ENCODE measurements at places on chromosomes 3 and 15. TPM values are rescaled to one million over a fixed set of nuclear protein-coding genes. Genes with fewer than 3 reads are reported as not detected.

- H3K36me3 ChIP-seq: no peaks in the 10 kb centered on the region
- peaks cover 27% of the 10 kb centered on the region for H3K4me1 ChIP-seq
- H3K27ac ChIP-seq: no peak overlapping the region
- DNase-seq: peak; percentile 53
- no peaks in the 10 kb centered on the region for H3K27me3 ChIP-seq
Measured at GRCh38 chr15:80989081-80989517, 520 bp downstream of the MESD start.

Gene CPNE9
- total RNA-seq: not detected

GRCh38 chr15:90881181-90881977 is 2.9 kb upstream of the FES start:
- H3K36me3 ChIP-seq: no peaks in the 10 kb centered on the region
- no peak overlapping the region for H3K27ac ChIP-seq
- no peak for DNase-seq

DNA sequence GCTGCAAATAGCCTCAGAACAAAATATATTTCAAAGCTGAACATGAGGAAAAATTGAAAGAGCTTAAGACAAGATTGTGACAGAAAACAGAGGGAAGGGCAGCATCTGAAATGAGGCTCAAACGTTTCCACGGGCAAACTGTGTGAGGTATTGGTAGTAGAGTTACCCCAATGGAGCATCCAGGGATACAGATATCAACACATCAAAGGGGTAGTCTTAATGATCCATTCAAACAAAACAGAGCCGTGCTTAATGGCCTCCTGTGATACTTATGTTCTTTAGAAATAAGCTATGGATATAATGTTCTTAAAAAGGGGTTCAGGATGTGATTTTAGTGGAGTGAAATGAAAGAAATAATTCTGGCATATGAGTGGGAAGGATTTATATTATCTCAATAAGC is 430.3 kb upstream of the PDZRN3 start:
- H3K36me3 ChIP-seq: no peaks in the 10 kb centered on the region
- no peaks in the 10 kb centered on the region for H3K27me3 ChIP-seq
- no peak for DNase-seq
- no peak overlapping the region for H3K4me3 ChIP-seq
- no peak overlapping the region for H3K27ac ChIP-seq

DNA sequence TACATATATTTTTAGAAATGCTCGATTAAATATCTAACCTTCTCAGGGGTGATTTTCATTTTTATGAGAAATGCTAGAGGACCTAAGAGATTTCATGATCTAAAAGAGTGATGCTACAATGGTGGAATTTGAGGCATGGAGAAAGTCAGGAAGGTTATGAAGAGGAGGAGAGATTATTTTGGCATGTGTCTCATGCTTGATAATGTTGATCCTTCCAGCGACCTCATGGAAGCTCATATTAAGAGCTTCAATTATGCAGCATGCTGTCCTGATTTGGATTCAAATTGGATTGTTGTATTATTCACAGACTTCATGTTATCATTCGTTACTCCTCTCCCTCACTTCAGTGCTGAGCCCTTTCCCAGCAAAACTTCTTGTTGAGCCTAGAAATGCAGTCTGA is 112.5 kb downstream of the RAP2B start:
- H3K27me3 ChIP-seq: no peaks in the 10 kb centered on the region
- no peaks in the 10 kb centered on the region for H3K4me1 ChIP-seq
- DNase-seq: no peak
- no peak overlapping the region for H3K4me3 ChIP-seq

DNA sequence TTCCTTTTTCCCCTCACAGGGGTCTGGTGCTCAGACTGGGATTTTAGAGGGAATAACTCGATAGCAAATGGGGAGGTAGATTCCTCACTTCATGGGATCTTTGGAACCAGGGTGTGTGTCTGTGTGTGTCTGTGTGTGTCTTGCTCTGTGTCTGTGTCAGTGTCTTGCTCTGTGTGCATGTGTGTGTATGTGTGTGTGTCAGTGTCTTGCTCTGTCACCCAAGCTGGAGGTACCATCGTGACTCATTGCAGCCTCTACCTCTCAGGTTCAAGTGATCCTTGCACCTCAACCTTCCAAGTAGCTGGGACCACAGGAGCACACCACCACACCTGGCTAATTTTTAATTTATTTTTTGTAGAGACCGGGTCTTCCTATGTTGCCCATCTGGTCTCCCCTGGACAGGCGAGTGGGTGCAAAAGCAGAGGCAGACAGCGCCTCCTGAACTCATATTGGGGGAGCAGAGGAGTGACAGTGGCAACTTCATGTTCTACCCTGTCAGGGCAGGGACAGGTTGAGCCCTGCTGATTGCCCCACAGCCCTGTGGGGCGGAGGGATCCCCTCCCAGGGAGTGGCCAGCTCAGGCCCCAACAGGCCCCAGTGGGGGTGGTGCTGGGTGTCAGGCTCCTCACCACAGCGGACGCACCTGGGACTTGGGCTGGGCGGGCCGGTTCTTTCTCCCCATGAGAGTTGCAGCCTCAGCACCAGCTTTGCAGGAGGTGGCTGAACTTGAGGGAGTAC is 10.4 kb upstream of the SEMA4B start:
- DNase-seq: no peak
- H3K27ac ChIP-seq: no peak overlapping the region
- no peaks in the 10 kb centered on the region for H3K27me3 ChIP-seq
- no peak overlapping the region for H3K4me3 ChIP-seq

DNA sequence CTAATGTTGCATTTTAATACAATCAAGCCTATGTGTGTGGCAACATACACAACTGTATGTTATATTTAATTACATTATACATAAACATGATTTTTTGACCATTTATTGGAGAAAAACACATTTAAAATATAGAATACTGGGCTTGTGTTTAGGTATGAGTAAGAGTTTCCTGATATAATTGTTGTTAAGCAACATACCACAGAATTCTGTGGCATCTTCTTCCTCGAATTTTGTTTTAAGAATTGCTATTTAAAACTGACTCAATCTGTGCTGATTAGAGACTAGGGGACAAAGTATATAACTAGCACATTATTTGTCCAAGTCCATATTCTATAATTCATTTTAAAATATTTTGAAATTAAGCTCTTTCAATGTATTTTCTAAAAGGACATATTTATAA is 376.8 kb upstream of the THBS1 start:
- H3K27ac ChIP-seq: no peak overlapping the region
- peaks cover 14% of the 10 kb centered on the region for H3K4me1 ChIP-seq
- DNase-seq: no peak

Gene EOMES
- total RNA-seq: not detected

- no peaks in the 10 kb centered on the region for H3K27me3 ChIP-seq
- no peak overlapping the region for H3K4me3 ChIP-seq
- no peak for DNase-seq
Measured at GRCh38 chr15:90654233-90655136, 62.7 kb upstream of the BLM start.

DNA sequence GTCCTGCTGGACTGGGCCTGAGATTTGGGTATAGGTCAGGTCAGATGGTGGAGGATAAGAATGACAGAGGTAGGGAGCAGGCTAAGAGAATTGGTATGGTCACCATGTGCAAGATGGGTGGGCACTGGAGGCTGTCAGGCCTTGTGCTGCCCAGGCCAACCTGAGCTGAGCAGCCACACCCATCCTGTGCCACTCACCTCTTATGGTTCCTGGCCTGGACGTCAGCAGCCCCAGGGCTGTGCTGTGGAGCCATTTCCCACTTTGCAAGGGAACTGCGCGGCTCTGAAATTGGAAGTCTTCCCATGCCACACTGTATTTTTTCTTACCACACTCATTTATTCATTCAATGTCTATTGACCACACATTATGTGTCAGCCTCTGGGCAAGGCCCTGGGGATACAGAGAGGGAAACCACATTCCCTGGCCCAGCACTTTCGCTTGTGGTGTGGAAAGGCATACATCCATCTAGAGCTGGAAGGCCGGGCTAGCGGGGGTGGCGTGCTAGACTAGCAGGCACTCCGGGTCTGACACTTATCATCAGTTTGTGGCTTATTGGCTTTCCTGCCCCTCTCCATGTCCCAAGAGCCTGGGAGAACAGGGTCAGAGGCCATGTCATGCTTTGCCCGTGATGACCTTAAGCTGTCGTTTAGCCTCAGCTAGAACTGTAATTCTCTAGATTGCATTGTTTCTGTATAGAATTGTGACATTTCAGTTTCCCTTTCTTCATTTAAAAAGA is 51.1 kb upstream of the POLG start:
- H3K36me3 ChIP-seq: no peaks in the 10 kb centered on the region
- peaks cover 100% of the 10 kb centered on the region for H3K27me3 ChIP-seq
- H3K4me3 ChIP-seq: no peak overlapping the region
- H3K4me1 ChIP-seq: peaks cover 37% of the 10 kb centered on the region
- H3K27ac ChIP-seq: no peak overlapping the region

Gene SLC24A5
- total RNA-seq: not detected

GRCh38 chr3:131143802-131144201 is 117.1 kb downstream of the NEK11 start:
- no peak overlapping the region for H3K27ac ChIP-seq
- no peak for DNase-seq
- no peaks in the 10 kb centered on the region for H3K4me1 ChIP-seq

Gene SLC51B
- not detected for total RNA-seq

Gene FEZF2
- 9.1 TPM for total RNA-seq

GRCh38 chr15:71601038-71601834 is 209.1 kb upstream of the NR2E3 start:
- no peak for DNase-seq
- no peaks in the 10 kb centered on the region for H3K36me3 ChIP-seq
- H3K27ac ChIP-seq: no peak overlapping the region
- no peaks in the 10 kb centered on the region for H3K27me3 ChIP-seq
- H3K4me1 ChIP-seq: peaks cover 18% of the 10 kb centered on the region
- no peak overlapping the region for H3K4me3 ChIP-seq

GRCh38 chr3:124019291-124019690 is 27.4 kb upstream of the ROPN1 start:
- no peaks in the 10 kb centered on the region for H3K27me3 ChIP-seq
- no peak for DNase-seq
- H3K4me1 ChIP-seq: no peaks in the 10 kb centered on the region
- H3K4me3 ChIP-seq: no peak overlapping the region
- no peak overlapping the region for H3K27ac ChIP-seq

- no peaks in the 10 kb centered on the region for H3K36me3 ChIP-seq
- no peak overlapping the region for H3K27ac ChIP-seq
- DNase-seq: no peak
Measured at GRCh38 chr3:30631243-30631904, 25.0 kb downstream of the TGFBR2 start.

Gene MFSD1
- total RNA-seq: 16.0 TPM

Gene C3orf22
- total RNA-seq: not detected

DNA sequence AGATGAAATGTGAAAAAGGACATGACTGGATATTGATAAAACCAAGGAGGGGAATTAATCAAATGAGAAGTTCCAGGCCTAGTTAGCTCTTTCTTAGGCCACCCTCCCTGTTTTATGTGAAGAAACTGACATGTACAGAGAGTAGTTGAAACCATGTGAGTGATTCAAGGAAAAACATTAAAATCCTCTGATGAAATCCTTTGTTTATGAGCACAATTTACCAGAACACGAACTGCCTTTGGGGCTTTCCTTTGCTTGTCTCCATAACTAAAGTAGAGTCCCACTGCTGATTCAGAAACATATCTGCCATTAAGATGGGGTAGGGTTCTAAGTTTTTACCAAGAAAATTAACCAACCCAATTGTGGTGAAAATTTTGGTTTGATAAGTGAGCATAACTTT is 558.3 kb downstream of the NR2F2 start:
- no peak overlapping the region for H3K27ac ChIP-seq
- no peaks in the 10 kb centered on the region for H3K27me3 ChIP-seq
- DNase-seq: no peak
- peaks cover 48% of the 10 kb centered on the region for H3K4me1 ChIP-seq

DNA sequence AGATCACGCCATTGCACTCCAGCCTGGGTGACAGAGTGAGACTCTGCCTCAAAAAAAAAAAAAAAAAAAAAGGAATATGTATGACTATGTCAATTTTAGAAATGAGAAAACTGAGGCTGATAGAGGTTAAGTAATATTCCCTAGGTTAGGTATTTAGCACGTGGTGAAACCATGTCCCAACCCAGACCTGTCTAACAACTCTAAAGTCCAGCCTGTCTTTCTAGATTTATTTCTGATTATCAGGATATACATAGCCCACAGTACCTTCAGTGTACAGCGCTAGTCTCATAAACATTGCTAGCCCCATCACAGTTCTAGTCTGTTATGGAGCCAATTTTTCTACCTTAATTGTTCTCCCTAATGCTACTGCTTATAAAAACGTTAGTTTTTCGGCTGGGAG is 88.4 kb upstream of the RAP2B start:
- no peak overlapping the region for H3K4me3 ChIP-seq
- no peaks in the 10 kb centered on the region for H3K36me3 ChIP-seq

GRCh38 chr3:17399586-17399985 is 342.8 kb downstream of the TBC1D5 start:
- H3K4me3 ChIP-seq: no peak overlapping the region
- no peak for DNase-seq
- peaks cover 6% of the 10 kb centered on the region for H3K36me3 ChIP-seq
- peaks cover 12% of the 10 kb centered on the region for H3K4me1 ChIP-seq
- no peaks in the 10 kb centered on the region for H3K27me3 ChIP-seq

Gene NKIRAS1
- total RNA-seq: 30.9 TPM

Gene DUOX2
- not detected for total RNA-seq

DNA sequence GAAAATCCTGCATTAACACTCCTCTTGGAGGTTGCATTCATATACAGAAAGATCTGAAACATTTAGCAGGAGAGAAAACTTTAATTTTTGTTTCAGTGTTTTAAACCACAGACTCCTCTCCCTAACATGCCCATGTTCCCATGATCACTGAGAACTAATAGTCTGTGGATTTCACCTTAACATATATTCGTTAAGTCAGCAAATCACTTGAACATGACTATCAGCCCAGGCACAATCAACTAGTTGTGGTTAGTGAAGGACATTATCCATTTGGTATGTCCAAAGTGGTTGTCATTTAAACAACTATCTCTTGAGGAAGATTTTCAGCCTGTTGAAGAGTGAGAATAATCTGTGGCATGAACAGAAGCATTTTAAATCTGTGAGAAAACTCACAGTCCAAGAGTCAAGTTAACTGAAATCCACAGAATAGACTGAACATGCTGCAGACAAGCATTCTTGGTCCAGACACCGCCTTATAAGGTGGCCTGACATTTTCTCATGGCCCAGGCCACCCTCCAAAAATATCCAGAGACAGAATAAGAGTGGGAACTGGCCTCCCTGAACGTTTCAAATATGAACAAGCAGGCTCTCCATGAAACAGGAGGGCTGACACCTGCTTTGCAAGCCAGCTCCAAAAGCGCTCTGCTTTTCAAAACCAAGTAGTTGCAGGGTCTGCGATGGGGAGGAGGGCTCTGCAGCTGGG is 39.9 kb upstream of the ADCY5 start:
- peaks cover 4% of the 10 kb centered on the region for H3K4me1 ChIP-seq
- H3K27me3 ChIP-seq: no peaks in the 10 kb centered on the region

- H3K36me3 ChIP-seq: no peaks in the 10 kb centered on the region
- no peak overlapping the region for H3K27ac ChIP-seq
- H3K4me3 ChIP-seq: no peak overlapping the region
- no peaks in the 10 kb centered on the region for H3K27me3 ChIP-seq
- no peak for DNase-seq
Measured at GRCh38 chr15:32679298-32679690, 37.8 kb downstream of the SCG5 start.

Gene SHF
- 32.2 TPM for total RNA-seq

Gene CAPN3
- 0.37 TPM for total RNA-seq

Gene TM4SF18
- total RNA-seq: not detected

Gene GMNC
- not detected for total RNA-seq

Gene TMEM266
- 1.1 TPM for total RNA-seq

Gene STRIT1
- total RNA-seq: not detected

Gene PDIA5
- 15.8 TPM for total RNA-seq

GRCh38 chr15:24054547-24055245 is 367.6 kb upstream of the NDN start:
- DNase-seq: no peak
- H3K4me3 ChIP-seq: no peak overlapping the region
- H3K4me1 ChIP-seq: no peaks in the 10 kb centered on the region
- no peak overlapping the region for H3K27ac ChIP-seq

Measured in neural progenitor cell (in vitro differentiated cells).